NCI-H2227 treated with DMSO at 0.1 percent for 48 hours (cell line): ENCODE measurements at places on chromosomes 1 and 21.
A peak's percentile ranks its signal among the peaks of the same experiment; 100 is the strongest.

DNA sequence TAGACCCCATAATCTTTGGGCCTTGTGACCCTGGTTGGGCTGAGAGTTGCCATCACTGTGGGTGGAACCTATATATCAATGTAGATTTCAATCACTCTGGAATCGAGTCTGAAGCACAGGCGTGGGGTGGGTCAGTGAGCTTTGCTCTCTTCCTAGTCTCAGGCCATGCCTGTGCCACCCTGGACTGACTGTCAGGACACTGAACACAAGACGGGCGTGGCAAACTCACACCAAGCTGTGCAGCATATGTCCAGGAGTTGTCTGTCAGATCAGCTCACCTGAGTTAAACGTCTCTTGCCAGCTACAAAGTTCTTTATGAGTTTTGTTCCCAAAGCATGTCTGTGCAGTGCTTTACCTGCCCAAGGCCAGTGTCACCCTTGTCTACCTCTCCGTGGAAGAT is 30.9 kb upstream of the ALPL start:
- DNase-seq: no peak

GRCh38 chr1:8047112-8047511 is 21.0 kb upstream of the ERRFI1 start:
- no peak for DNase-seq

DNA sequence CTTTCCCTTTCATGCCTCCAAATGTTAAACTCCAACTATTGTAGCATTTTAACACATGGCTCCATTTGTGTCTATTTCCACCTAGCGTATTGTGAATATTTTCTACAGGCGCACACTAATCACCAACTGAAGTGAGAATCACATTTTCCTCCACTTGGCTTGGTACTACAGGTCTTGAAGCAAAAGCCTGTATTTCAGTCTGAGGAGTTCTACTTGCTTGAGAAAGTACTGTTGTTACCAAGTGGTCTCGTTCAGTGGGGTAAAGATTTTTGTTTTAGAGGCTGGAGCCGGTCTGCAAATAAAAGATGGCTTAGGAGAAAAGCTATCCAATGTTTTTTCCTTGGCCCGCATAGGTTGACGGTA is 550 bp upstream of the PTBP2 start:
- peak; percentile 91 for DNase-seq

DNA sequence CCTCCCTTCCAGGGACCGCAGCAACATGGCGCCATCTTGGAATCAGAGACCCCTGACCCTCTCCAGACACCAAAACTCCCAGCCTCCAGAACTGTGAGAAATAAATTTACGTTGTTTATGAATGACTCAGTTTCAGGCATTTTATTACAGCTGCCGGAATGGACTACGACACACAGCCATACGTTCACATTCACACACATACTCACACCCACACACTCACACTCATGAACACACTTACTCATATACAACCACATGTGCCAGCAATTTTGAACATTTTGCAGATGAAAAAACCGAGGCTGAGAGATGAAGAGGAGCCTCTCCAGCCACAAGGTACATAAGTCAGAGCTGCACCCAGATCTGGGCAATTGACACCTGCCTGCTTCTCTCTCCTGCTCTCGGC is 151.0 kb upstream of the RAB4A start:
- DNase-seq: no peak

DNA sequence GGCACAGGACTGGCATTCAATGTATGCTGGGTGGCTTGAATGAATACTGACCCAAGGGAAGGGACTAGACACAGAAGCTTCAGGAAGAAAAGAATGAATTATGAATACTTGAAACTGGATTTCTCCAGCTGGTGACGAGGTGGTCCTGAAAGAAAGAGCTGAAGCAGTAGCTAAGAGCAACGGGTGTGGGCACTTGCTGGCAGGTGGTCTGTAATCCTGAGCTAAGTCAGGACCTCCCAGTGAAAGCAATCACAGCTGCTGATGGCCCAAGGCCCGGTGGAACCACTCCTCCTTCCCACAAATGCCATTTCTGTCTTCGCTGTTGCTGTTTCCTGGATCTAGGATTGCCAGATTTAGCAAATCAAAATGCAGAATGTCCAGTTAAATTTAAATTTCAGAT is 47.0 kb downstream of the NEK2 start:
- DNase-seq: no peak

DNA sequence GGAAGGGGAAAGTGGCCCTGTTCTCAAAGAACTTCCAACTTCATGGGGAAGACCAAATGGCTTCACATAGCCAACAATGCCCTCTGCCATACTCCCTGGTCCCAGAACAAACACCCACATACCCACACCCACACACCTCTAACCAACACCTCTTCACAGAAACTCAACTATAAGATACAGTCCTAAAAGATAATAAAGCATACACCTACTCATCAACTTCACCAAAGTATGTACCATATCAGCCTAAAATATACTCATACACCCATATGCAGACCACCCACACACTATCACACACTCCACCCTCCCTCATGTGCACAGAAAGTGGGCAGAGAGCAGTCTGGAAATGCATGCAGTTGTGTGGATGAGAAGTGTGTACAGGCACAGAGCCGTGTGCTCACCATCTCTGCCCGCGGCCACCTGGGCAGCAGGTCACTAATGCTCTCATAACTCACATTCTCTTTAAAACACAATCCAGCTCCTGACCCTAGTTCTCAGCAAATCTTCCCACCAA is 27.7 kb downstream of the IQGAP3 start:
- DNase-seq: no peak

GRCh38 chr1:176119549-176119948 is 87.5 kb downstream of the COP1 start:
- DNase-seq: no peak

- no peak for DNase-seq
These were observed 15.5 kb downstream of the CNIH3 start for GRCh38 chr1:224631462-224632115.
